Stimulated activated CD8-positive, alpha-beta memory T cell treated with anti-CD3 and anti-CD28 coated beads, Interleukin-7, amount 100 ng/mL, for 1 hour (primary cell): ENCODE measurements at places on chromosomes 5 and 9.

DNA sequence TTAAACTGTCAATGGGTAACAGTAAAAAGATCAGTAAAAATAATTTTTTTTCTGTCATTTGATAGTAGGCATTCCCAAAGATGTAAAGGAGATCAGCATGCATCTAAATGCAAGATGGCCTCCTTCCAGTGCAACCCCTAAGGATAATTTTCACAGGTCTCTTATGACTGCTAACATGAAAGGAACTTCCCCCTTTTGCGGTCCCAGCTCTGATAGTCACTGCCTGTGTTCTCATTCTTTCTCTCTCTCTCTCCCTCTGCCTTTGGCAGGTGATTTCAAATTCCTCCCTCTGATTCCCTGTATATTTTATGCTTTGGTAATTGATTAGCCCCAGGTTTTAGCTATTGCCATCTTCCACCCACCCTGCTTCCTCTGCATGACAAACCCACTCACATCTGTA lies 8.9 kb downstream of the SPINK14 start:
- no peak for DNase-seq

- DNase-seq, result no peak
Measured at GRCh38 chr5:172841256-172841655, 7.2 kb downstream of the ERGIC1 start.

GRCh38 chr5:154603953-154604679 lies 126.1 kb upstream of the HAND1 start:
- no peak for DNase-seq

GRCh38 chr9:77449240-77450084 lies 198.7 kb downstream of the GNA14 start:
- no peak for DNase-seq

DNA sequence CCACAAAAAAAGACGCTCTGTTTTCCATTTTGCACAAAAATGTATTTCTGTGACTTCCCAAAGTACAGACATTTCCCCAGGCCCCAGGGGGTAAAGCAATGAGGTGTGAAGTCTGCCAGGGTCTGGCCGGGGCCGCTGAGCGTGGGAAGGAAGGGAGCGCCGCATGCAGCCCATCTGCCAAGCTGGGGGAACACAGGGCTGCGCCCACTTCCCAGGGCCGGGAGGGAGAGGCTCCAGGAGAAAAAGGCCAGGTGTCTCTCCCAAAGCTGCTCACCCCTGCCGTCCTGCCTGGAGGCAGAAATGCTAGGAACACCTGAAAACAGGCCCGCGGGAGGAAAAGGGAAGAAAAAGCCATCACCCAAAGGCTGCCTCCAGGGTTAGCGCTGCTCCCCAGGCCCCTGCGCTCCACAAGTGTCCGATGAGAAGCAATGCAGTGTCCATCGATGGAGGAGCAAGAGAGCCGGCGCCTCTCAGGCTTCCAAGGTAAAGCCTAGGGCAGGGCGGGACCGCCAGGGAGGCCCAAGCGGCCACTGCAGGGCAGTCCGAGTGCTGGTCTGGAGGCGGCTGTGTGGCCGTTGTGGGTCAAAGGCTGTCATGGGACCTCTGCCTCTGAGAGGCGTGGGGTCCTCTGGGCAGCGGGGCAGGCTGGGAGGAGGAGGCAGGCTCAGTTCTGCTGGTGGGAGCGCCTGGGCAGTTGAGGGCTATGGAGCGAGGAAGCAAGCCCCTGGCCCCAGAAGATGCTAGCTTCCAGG lies 6.0 kb upstream of the ZDHHC12 start:
- DNase-seq, result no peak
